Epithelial cell of alveolus of lung (primary cell): ENCODE measurements at places on chromosomes 3 and 15. TPM values are rescaled to one million over a fixed set of nuclear protein-coding genes. Genes with fewer than 3 reads are reported as not detected.

SNTN gene
- not detected in 2 replicates for total RNA-seq

SST gene
- total RNA-seq, result not detected in 2 replicates

KCNMB3 gene
- under 0.01 and 1.4 TPM in 2 replicates for total RNA-seq

GABRR3 gene
- not detected in 2 replicates for total RNA-seq

TOPAZ1 gene
- not detected in 2 replicates for total RNA-seq

FBXL22 gene
- 0.32 TPM in 1 of 2 replicates, not detected in the other for total RNA-seq

C3orf70 gene
- 0.64 and 1.4 TPM in 2 replicates for total RNA-seq

GOLGA8G gene
- not detected in 2 replicates for total RNA-seq

ADCY5 gene
- 0.13 and 0.16 TPM in 2 replicates for total RNA-seq

DNAH12 gene
- total RNA-seq, result under 0.01 TPM in 1 of 2 replicates, not detected in the other

PIGZ gene
- total RNA-seq, result 0.78 and 4.7 TPM in 2 replicates

SLC28A1 gene
- not detected in 2 replicates for total RNA-seq

SLC7A14 gene
- under 0.01 and 2.5 TPM in 2 replicates for total RNA-seq

ANKRD63 gene
- not detected in 2 replicates for total RNA-seq

CALML4 gene
- 0.39 and 0.88 TPM in 2 replicates for total RNA-seq
